CD4-positive, alpha-beta T cell (primary cell): ENCODE measurements at places on chromosomes 7 and 10.

GRCh38 chr7:36188266-36188665 lies 35.2 kb downstream of the EEPD1 start:
- H3K4me3 ChIP-seq, result no peak overlapping the region
- H3K4me1 ChIP-seq, result peaks cover 3% of the 10 kb centered on the region
- H3K27ac ChIP-seq, result no peak overlapping the region
- DNase-seq, result no peak
- H3K36me3 ChIP-seq, result no peaks in the 10 kb centered on the region

GRCh38 chr10:79416578-79417255 lies 28.7 kb downstream of the ZCCHC24 start:
- H3K36me3 ChIP-seq, result no peaks in the 10 kb centered on the region
- no peak for DNase-seq
- no peak overlapping the region for H3K27ac ChIP-seq
- H3K27me3 ChIP-seq, result no peaks in the 10 kb centered on the region
- peaks cover 7% of the 10 kb centered on the region for H3K4me1 ChIP-seq

GRCh38 chr10:62715383-62715782 lies 89.1 kb upstream of the ADO start:
- H3K4me1 ChIP-seq, result no peaks in the 10 kb centered on the region
- no peaks in the 10 kb centered on the region for H3K27me3 ChIP-seq
- no peak overlapping the region for H3K4me3 ChIP-seq

DNA sequence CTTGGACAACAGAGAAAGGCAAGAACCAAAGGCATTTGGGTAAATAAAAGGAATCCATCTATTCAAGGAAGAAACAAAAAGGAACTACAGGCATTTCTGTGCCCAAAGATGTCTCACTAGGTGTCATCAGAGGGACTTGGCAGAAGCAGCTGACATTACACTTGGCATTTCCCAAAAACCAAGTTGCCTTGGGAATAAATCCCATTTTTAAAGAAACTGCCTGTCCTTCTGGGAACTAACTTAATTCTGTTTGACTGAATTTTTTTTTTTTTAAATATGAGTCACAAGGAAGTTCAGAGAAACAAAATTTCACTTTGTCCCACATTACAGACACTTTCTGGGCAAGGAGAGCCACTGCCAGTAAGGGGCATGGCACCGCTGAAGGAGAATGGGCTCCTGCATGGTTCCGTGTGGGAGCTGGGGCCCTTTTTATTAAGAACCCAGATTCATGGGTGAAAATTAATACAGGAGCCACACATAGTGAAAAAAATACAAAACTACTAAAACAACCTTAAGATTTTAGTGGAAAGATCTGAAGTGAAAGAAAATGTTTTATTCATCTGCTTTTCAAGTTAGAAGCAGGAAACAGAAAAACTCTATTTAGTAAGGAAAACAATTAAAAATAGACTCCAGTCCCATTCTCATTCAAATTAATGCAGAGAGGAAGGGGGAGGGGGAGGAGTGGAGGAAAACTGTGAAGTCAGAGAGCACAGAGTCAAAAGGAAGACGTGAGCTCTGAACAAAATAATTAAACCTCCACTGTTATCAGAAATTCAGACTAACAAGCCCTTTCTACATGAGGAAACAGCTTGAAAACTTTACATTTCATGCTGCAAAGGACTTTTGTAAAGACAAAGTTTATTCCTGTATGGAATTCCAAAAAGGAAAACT lies 118.4 kb upstream of the PDLIM1 start:
- no peaks in the 10 kb centered on the region for H3K4me1 ChIP-seq
- no peaks in the 10 kb centered on the region for H3K36me3 ChIP-seq
- H3K27me3 ChIP-seq, result no peaks in the 10 kb centered on the region
- H3K27ac ChIP-seq, result no peak overlapping the region

- no peaks in the 10 kb centered on the region for H3K27me3 ChIP-seq
- no peak overlapping the region for H3K27ac ChIP-seq
- no peaks in the 10 kb centered on the region for H3K4me1 ChIP-seq
- H3K4me3 ChIP-seq, result no peak overlapping the region
- H3K36me3 ChIP-seq, result peaks cover 14% of the 10 kb centered on the region
Observed at GRCh38 chr10:70866424-70866823, 21.9 kb downstream of the PCBD1 start.

DNA sequence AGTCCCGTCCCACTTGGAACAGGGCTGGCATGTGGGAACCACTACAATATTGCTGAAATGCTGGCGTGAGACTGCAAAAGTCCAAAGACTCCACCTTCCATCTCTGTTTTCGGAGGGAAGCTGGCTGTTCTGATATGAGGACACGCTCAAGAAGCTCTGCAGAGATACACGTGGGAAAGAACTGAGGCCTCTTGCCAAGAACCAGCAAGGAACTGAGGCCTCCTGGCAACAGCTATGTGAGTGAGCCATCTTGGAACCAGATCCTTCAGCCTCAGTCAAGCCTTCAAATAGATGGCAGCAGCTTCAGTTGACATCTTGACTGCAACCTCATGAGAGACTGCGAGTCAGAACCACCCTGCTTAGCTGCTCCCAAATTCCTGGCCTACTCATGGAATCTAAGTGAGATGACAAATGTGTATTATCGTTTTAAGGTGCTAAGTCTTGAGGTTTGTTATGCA lies 30.8 kb downstream of the SGMS1 start:
- peaks cover 19% of the 10 kb centered on the region for H3K36me3 ChIP-seq
- H3K27ac ChIP-seq, result no peak overlapping the region
- DNase-seq, result no peak
- no peak overlapping the region for H3K4me3 ChIP-seq
- H3K27me3 ChIP-seq, result no peaks in the 10 kb centered on the region

GRCh38 chr7:27740449-27741086 lies 606 bp downstream of the TAX1BP1 start:
- no peaks in the 10 kb centered on the region for H3K36me3 ChIP-seq
- H3K4me1 ChIP-seq, result peaks cover 15% of the 10 kb centered on the region
- H3K27me3 ChIP-seq, result no peaks in the 10 kb centered on the region
- DNase-seq, result peak; percentile 81

DNA sequence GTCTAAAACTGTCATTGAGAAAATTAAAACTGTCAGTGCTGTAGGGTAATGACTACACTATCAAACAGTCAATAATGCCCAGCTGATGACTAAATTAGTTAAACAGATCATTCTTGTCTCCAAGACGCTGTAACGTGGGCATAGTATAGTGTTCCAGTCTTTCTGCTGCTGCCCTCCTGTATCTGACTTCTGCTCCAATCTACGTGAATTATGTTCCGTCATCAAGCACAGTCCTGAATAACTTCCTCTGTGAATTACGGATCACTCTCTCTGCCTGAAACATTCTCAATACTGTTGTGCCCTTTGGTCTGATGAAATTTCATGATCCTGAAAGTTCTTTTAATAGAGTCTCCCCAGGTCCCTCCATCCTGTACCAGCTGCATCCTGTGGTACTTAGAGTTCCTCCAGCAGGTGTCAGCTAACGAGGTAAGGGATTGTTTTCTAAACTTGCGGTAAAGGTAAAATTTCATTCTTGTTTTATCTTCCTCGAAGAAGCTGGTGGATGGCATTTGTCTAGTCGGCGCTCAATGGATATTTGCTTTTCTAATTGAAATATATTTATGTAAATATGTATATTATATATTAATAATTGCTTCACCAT lies 393.5 kb upstream of the ADARB2 start:
- H3K27ac ChIP-seq, result no peak overlapping the region
- no peaks in the 10 kb centered on the region for H3K4me1 ChIP-seq
- no peak overlapping the region for H3K4me3 ChIP-seq
- no peaks in the 10 kb centered on the region for H3K36me3 ChIP-seq

- peak within 1 kb of the TSS; percentile 58 for H3K27ac ChIP-seq
- DNase-seq, result no peak
- H3K36me3 ChIP-seq, result no peaks in the 10 kb centered on the region
- peak within 1 kb of the TSS; percentile 77 for H3K4me3 ChIP-seq
- H3K4me1 ChIP-seq, result peaks cover 21% of the 10 kb centered on the region
- no peaks in the 10 kb centered on the region for H3K27me3 ChIP-seq
Observed at GRCh38 chr7:35037211-35037525, at the start of gene DPY19L1. DPY19L1 (minus strand) TSS chr7:35037485; CDS start chr7:35037394, 91 bp downstream.

DNA sequence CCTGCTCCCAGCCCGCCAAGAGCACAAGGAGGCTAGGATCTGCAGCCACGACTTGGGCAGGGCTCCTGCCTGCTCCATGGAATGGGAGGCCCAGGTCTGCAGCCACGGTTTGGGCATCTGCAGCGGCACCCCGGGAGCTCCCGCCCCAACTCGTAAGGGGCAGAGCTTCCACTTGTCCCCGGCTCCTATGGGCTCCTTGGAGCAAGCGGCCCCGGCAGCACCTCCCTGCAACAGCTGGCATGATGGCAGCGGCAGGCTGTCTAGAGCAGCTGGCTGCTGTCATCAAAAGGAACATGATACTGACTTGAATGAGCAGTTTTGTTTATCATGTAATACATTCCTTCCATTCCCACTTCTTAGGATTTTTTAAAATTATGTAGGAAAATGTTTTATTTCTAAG lies 684.0 kb upstream of the FOXK1 start:
- H3K4me3 ChIP-seq, result no peak overlapping the region
- no peak for DNase-seq
- H3K4me1 ChIP-seq, result no peaks in the 10 kb centered on the region
- H3K36me3 ChIP-seq, result no peaks in the 10 kb centered on the region
- H3K27me3 ChIP-seq, result no peaks in the 10 kb centered on the region
